ENCODE measurements at places on chromosomes 2 and 18.

GRCh38 chr2:171895786-171896185 lies 1.7 kb upstream of the SLC25A12 start:
- DNase-seq: no peak

DNA sequence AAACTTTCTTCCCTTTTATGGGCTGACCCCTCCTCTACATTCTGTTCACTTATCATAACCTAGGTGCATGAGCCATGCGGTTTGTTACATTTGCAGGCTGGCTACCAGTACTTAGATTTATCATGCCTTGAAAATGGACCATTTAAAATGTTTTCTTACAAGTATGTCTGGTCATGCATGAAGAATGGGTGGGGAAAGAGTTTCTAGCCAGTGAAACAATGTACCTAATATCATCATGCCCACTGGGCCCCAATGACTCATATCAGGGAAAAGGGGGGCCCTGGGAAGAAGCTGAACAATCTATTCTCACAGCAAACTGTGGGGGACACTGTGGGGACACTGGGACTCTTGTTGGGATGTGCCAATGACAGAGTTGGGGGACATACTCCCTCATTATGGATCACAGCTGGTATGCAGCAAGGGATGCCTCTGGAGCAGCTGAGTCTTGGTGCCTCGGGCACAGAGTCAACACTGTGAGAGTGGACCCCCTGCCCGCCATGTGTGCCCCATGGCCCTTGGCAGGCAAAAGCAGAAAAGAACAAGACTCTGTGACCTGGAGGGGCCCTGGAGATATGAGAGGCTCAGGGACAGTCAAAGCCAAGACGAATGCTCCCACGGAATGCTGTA lies 156.3 kb downstream of the ZNF516 start:
- DNase-seq: no peak

GRCh38 chr2:33475224-33476130 lies 972 bp upstream of the RASGRP3 start:
- peak; percentile 66 for DNase-seq

- DNase-seq: peak; percentile 66
Measured at GRCh38 chr2:146661473-146662096, 1183.2 kb upstream of the ACVR2A start.

DNA sequence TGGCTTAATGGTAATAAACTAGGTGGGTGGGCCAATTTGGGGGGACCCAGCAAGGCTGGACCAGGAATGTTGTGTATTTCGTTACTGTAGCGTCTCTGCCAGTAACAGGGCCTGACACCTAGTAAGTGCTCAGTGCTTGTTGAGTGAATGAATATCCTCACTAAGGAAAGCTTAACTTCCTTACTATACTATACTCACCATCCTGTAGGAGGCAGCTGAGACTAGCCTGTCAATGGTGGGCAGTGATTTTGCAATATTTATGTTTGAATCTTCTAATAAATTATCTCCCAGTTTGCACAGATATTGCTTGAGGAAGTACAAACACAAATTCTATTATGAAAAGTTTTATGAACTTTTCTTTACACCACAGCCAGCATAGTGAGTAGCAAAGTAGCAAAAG lies 370.7 kb upstream of the SYT4 start:
- no peak for DNase-seq

- no peak for DNase-seq
Measured at GRCh38 chr18:73621091-73621490, 526.5 kb downstream of the FBXO15 start.

GRCh38 chr2:134714228-134714627 lies 4.6 kb downstream of the TMEM163 start:
- DNase-seq: no peak

DNA sequence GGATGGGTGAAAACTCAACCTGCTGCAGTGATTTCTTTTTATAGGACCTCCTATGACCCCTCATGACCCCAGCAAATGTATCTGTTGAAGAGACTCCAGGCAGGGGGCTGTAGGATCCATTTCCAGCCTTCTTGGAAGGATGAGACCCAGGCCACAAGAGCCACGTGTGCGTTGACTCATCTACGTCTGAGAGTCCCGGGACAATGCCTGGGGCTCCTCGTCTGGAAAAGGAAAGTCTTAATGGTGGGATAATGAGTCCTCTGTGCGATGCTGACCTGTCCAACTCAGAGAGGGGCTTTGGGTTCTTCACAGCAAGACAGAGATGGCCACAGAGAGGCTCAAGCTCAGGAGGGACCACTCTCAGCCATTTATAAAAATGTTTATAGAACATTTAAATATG lies 80.8 kb downstream of the SMIM21 start:
- DNase-seq: no peak

GRCh38 chr2:174692256-174692919 lies 71.9 kb downstream of the CHRNA1 start:
- DNase-seq: no peak

DNA sequence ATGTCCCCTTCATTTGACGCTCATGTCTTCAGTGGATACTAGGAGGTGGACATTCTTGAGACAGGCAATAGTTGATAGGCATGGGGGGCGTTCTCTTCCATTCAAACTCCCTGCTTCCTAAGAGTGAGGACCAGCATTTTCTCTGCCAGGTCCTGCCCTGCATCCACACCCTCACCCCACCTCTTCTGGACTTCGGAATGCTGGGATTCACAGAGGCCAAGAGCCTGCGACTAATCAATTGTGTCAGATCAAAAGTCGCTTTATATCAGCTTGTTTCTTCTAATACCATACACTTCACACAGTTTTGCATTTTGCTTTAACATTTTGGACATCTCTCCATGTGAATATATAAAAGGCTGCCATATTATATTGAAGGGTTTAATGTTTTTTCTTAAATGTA lies 210.7 kb downstream of the CCDC102B start:
- DNase-seq: no peak

GRCh38 chr2:151024696-151025251 lies 236.9 kb downstream of the RBM43 start:
- DNase-seq: no peak

DNA sequence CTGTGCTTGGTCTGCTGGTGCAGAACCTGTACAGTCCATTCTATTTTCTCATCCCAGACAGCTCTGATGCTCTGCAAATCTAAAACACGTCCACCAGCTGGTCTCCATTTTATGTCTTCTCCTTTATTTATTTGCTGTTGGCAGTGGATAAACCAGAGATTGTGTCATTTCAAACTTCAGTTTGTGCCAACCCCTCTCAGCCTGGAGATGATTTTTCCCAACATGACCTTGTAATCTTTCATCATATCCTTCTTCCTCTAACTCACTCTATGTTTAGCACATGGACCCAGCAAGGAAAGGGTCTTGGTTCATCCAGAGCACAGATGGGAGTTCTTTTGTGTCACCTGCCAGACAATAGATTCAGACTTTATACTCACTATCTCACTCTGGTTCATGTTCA lies 273.2 kb downstream of the MTX2 start:
- no peak for DNase-seq
